ENCODE measurements at places on chromosomes 11 and 22.

DNA sequence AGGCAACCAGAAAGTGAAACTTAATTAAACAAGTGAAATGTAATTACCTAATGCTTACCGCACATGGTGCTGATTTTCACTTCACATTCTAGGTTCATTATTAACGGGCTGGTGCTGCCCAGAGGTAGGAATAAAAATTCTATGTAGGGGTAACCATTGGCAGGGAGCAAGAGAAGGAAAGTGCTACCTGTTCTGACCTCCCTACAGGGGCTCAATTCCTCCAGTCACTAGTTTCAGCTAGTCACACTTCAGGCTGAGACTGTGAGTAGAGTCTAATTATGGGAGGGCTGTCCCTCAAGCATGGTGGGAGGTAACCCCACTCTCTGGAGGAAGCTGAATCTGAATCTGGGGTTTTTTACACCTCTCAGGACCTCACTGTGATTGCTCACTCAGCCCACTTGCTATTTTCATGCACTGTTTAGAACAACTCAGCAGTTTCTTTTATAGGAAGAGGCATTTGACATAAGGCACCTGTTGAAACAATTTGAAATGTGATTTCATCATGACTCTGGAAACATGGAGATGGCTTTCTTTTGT lies 75.4 kb downstream of the MAML2 start:
- DNase-seq, result peak; percentile 11

GRCh38 chr11:96114178-96115064 lies 190.5 kb upstream of the MTMR2 start:
- no peak for DNase-seq

DNA sequence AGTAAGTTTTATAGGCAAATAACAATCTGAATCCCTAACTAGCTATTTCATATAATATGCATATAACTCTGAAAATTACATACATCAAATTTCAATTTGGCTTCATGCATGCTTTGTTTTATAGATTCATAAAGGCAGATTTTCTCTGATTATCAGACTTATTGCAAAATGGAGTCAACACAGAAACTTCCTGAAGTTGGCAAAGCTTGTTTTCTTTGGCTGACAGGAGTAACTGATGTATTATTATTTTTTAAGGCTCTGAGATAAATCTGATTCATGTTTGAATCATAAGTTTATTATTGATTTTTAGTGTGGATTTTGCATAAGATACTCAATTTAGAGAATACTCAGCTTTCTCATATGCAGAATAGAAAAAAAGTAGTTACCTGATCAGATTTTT lies 356.3 kb upstream of the CCDC90B start:
- no peak for DNase-seq

GRCh38 chr22:17578136-17578754 lies 14.9 kb downstream of the SLC25A18 start:
- no peak for DNase-seq

DNA sequence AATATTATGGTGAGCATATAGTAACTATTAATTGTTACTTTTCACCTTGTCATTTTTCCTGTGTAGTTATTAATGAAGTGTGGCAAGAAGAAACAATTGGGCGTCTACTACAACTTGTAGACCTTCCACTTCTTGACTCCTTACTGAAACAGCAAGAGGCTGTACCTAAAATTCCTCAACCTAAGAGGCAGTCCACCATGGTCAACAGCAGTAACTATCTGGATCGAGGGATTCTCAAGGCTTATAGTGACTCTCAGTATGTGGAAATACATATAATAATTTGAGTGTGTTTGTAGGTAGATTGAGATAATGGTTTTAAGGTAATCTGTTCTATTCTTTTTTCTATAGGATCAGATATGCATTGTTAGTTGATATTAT lies 10.8 kb upstream of the TCP11L1 start:
- DNase-seq, result no peak

- no peak for DNase-seq
Observed at GRCh38 chr11:110026858-110027626, 66.2 kb upstream of the ZC3H12C start.

DNA sequence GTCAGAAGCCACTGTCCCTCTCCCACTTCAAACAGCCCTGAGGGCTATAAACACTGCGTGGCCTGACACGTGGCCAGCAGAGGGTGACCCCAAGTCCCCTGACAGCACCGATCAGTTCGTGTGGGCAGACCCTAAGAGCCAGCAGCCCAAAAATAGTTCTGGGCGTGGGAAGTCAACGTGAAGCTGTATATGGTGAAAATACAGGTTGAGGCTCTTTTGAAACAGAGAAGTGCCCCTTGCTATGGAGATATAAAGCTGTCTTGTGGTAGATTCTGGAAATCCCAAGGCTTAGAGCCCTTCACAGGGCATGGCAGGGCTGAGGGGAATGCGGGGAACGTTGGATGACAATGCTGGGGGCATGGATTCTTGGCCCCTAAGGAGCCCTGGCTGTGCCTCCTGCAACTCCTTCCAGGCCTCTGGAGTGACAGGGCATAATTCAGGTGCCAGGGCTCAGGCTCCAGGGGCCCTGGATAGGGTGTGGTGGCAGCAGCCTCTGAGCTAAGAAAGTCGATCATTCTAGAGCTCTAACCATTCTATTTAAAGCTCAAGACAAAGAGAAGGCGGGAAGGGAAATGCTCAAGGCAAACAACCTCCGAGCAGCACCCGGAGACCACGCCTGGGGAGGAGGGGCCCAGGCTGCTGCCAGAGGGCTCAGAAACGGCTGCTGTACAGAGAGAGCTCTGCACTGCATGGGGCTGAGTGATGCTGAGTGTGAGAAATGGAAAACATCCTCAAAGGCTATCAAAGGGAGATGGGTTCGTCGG lies 60.4 kb upstream of the CD5 start:
- DNase-seq, result peak; percentile 95

DNA sequence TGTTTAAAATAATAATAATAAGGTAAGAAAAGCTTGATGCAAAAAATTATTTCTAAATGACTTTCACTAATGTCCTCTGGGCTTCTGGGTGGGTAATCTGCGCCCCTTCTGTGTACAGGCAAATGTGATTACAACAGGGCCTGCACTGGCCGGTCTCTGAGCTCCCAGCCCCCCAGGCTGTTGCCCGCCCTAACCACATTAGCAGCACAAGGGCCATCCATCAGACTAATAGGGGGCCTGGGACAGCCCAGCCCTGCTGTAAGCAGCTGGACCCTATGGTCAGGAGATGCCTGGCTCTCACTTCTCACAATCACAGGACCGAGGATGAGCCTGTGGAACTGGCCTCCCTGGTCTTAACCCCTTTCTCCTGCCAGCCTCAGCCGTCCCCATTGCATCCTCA lies 388.4 kb downstream of the BUD13 start:
- no peak for DNase-seq

GRCh38 chr11:61826930-61827570 lies 1.1 kb upstream of the FADS2 start:
- peak; percentile 10 for DNase-seq

- DNase-seq, result no peak
Observed at GRCh38 chr11:26088391-26088790, 243.5 kb upstream of the ANO3 start.

DNA sequence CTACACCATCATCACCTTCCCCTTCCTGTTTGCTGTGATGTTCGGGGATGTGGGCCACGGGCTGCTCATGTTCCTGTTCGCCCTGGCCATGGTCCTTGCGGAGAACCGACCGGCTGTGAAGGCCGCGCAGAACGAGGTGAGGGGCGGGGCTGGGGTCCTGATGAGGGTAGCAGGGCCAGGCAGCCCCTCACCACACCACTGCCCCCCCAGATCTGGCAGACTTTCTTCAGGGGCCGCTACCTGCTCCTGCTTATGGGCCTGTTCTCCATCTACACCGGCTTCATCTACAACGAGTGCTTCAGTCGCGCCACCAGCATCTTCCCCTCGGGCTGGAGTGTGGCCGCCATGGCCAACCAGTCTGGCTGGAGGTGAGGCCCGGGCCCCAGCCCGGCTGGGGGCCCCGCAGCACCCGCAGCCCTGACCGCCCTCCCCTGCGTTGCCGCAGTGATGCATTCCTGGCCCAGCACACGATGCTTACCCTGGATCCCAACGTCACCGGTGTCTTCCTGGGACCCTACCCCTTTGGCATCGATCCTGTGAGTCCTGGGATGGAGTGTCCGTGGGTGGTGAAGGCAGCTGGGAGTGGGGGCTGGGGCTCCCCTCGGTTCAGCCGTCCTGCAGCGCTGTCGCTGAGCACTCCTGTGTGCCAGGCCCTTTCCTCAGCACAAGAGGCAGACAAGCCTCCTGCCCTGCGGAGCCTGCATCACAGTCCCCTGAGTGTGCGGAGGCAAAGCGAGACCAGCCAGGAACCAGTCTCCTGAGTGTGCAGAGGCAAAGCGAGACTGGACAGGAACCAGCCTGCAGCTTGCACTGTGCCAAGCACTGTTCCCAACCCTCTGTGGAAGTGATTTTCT lies 8.8 kb downstream of the TCIRG1 start:
- DNase-seq, result no peak

- DNase-seq, result no peak
Observed at GRCh38 chr22:24465566-24465965, 29.6 kb upstream of the UPB1 start.

GRCh38 chr11:66045177-66045639 lies 3.8 kb downstream of the GAL3ST3 start:
- DNase-seq, result peak; percentile 87

DNA sequence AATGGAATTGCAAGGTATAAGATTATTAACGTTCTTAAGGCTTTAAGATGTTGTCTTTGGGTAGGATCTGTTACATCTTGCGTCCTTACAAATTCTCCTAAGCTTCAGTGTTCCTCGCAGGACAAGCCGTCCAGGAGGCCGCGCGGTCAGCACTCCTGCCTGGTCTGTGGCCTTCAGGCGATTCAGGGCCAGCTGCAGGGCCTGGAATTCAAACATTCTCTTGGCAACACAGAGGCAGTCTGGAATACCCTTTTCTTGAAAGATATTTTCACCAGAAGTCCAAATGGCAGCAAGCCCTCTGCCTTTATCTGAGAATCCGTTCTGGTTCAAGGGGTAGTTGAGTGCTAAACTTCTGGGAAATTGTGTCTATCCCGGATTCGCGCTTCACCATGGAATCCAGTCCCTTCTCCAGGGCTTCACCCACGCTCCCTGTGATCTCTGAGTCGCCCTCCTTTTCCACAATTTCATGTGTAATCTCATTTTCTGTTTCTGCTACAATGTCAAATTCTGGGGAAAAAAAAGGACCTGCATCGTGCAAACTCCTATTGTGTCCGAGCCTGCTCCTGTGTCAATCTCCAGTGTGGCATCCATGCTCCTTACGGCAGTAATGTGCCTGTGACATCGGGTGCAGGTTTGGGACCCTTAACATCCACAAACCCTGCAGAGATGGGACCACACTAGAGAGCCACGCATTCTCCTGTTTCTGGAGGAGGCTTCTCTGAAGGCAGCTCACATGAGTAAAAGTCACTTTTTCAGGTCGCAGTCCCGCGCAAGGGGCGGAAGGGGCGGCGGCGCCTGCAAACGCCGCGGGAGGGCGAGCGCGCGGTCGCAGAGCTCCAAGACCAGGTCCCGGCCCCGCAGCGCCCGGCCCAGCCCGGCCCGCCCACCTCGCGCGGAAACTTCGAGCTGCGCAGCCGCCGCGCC lies 25.4 kb upstream of the SORL1 start:
- DNase-seq, result peak; percentile 46

DNA sequence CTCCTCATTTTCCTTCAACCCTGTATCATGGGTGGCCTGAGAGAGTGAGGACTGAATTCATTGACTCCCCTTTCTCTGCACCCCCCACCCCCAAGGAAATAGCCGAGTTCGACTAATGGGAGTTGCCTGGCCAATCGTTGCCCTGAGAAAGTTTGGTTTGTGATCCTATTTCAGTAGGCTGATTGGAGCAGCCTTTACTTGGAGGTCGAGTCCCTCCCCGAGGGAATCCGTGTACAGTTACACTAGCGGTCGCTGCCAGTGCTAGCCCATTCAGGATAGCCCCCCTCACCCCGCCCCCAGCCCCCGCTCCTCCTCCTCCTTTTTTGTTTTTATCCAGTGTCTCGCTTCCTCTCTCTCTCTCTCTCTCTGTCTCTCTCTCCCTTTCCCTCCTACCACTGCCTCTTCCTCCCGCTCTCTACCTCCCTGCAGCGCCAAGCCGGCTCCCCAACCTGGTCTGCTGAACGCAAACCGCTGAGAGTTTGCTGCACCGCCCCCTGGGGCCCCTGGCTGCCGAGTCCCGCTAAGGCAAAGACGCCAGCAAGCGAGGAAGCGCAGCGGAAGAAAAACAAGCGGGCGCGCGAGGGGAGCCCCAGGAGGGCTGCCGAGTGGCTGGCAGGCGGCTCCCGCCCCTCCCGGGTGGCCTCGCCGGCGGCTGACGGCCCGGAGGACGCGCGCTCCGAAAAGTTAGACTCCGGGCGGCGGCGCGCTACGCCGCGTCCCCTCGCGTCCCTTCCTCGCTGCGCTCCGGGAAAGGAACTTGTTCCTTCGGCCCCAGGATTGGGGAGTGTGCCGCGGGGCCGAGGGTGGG lies at the start of gene GRAMD1B:
Gene GRAMD1B (plus strand): TSS at position 357 of the 808 bp plus-strand sequence. CDS start 524 bp downstream, outside the sequence.
- DNase-seq, result peak; percentile 90

DNA sequence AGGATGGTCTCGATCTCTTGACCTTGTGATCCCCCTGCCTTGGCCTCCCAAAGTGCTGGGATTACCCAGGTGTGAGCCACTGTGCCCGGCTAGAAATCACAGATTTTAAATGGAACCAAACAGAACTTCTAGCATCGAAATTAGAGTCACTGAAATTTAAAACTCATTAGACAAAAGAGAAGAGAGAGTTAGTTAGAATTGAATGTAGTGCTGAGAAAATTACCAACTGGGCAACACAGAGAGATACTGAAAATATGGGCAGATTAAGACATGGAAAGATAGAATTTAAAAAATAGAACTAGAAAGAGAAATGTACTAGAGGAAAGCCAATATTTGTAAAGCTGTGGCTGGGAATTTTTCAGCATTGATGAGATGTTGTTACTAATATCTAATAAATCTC lies 217.9 kb downstream of the TBC1D22A start:
- no peak for DNase-seq

- no peak for DNase-seq
Observed at GRCh38 chr11:42593441-42593840, 718.4 kb upstream of the API5 start.

DNA sequence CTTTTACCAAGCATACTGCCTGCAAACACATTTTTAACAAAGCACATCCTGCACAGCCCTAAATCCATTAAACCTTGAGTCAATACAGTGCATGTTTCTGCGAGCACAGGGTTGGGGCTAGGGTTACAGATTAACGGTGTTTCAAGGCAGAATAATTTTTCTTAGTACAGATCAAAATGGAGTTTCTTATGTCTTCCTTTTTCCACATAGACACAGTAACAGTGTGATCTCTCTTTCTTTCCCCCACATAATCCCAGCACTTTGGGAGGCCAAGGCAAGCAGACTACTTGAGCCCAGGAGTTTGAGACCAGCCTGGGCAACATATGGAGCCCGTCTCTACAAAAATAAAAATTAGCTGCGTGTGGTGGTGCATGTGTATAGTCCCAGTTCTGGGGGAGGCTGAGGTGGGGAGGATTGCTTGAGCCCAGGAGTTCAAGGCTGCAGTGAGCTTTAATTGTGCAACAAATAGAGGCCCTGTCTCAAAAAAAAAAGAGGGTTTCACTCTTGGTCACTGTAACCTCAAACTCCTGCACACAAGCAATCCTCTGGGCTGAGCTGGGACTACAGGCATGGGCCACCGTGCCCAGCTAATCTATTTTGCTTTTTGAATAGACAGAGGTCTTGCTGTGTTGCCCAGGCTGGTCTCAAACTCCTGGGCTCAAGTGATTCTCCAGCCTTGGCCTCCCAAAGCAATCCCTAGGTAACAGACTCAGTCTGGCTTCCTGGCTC lies 19.7 kb upstream of the SLC3A2 start:
- DNase-seq, result no peak

- no peak for DNase-seq
Observed at GRCh38 chr22:40511604-40512003, 124.9 kb downstream of the MRTFA start.
